Stimulated activated CD8-positive, alpha-beta memory T cell treated with anti-CD3 and anti-CD28 coated beads, Interleukin-2, amount 100 ng/mL, for 1 hour (primary cell): ENCODE measurements at places on chromosomes 7 and 10.
A peak's percentile ranks its signal among the peaks of the same experiment; 100 is the strongest.

DNA sequence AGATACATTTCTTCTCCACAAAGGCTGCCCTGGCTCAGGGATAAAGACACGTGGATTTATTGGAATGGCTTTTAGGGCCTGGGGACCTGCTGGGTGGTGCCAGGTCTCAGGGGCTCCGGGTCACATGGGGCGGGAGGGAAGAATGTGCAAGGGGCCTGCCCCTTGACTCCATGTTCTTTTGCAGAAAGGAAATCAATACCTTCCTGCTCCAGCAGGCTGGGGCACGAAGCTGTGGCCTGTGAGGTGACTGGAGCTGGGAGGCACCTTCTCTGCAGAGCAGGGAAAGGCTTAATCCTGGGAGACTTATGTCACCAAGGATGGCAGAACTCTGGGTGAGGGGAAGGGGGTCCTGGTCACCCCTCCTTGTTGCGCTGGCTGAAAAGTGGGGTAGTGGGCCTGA, 42.3 kb upstream of the GNA12 start:
- no peak for DNase-seq

DNA sequence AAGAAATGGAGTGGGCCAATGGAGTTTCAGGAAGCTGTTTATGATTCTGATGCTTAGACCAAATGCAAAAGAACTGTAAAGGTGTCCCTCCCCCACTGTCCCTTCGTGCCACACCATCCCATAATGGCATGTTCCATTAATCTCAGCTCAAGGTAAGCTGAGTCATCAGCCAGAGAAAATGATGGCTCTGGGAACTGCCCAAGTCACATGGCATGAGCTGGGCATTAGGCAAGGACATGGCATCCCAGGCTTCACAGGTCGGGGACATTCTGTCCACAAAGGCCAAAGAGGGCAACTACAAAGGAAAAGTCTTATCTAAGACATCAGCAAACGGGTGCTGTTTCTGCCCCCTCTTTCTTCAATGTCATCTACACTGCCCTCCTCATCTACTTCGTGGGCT, 44.9 kb downstream of the DLG5 start:
- no peak for DNase-seq

GRCh38 chr7:102068846-102069245, 217.8 kb upstream of the SH2B2 start:
- DNase-seq = no peak

GRCh38 chr7:40987571-40987970, 715.3 kb downstream of the INHBA start:
- DNase-seq = no peak

GRCh38 chr10:12529976-12530375, 180.6 kb downstream of the CAMK1D start:
- DNase-seq = no peak

GRCh38 chr10:5433182-5433581, 20.8 kb downstream of the NET1 start:
- DNase-seq = no peak

DNA sequence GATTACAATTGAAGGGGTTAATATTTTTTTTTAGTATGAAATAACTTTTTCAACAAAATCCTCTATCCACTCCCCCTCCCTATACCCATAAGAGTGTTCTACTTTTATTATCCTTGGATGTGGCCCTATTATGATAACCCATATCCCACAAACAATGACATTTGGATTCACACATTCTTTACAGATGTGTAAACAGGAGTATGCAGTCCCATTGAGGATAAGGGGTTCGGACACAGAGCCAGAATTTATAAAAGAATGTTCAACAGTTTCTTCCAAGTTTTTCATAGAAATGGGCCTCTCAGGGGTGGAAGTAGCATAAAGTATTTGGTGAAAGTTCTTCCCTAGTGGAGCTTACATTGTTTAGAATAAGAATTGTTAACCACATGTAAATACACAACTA, 16.1 kb upstream of the PCLO start:
- DNase-seq = no peak

DNA sequence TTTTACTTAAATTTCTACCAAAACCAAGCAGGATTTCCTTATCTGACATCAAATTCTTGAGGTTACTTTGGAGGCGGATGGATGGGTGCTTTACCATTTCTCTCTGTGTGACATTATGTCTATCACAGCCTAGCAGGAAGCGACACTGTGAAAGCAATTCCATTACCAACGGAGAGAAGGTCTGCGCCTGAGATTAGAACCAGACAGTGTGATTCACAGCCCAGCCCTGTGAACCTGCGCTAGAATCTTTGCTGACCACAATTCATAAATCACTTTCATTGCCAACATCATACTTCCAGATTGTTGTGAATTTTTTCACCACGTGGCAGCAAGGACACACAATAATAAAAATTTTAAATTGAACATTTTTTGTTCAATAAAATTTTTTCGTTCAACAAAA, 126.5 kb downstream of the CUBN start:
- peak; percentile 34 for DNase-seq

- no peak for DNase-seq
Measured at GRCh38 chr10:84706431-84706830, 378.0 kb downstream of the CCSER2 start.

DNA sequence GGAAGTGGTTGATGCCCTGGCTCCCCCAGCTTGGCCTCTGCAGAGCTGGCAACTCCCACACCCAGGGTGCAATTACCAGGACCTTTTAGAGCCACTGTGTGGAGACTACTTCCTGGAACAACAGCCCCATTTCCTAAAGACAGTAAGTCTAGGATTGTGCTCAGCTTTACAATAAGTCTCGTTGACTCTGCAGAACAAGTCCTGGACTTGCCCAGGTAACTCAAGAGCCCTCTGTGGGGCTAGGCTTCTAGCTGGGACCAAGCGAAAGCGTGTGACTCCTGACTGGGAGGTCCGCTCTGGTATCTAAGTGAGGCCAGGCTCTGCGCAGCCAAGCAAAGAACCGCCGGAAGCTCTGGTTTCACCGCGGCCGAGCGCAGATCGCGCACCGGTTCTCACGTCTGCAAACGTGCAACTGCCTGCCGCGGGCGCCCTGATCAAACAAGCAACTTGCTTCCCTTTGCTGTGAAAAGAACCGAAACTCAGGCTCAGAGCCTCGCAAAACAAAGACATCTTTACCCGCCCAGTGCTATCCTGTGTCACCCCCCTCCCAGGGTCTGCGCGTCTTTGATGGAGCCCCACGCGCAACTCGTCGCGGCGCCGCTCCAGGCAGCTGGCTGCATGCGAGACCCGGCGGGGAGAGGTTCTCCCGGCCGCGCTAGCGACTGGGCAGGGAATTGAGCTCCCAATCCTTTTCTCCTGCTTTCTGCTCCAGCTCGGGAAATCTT, 4.4 kb upstream of the PDLIM1 start:
- DNase-seq = no peak

DNA sequence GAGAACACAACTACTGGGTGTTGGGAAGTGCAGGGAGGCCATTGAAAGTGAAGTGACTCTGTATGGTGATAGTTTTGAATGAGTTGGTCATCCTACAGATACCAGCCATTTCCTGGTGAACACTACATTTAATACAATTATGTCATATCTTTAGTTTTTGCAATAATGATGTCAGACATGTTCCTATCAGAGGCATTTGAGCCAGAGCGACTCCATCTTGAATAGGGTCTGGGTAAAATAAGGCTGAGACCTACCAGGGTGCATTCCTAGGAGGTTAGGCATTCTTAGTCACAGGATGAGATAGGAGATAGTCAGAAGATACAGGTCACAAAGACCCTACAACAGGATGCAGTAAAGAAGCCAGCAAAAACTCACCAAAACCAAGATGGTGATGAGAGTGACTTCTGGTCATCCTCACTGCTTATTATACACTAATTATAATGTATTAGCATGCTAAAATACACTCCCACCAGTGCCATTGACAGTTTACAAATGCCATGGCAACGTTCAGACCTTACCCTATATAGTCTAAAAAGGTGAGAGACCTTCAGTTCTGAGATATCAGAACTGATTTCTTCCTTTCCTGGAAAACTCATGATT, 28.2 kb downstream of the ADK start:
- DNase-seq = no peak

- no peak for DNase-seq
Measured at GRCh38 chr7:124908259-124908658, 21.4 kb downstream of the POT1 start.

- no peak for DNase-seq
Measured at GRCh38 chr7:24251568-24251967, 32.4 kb upstream of the NPY start.

DNA sequence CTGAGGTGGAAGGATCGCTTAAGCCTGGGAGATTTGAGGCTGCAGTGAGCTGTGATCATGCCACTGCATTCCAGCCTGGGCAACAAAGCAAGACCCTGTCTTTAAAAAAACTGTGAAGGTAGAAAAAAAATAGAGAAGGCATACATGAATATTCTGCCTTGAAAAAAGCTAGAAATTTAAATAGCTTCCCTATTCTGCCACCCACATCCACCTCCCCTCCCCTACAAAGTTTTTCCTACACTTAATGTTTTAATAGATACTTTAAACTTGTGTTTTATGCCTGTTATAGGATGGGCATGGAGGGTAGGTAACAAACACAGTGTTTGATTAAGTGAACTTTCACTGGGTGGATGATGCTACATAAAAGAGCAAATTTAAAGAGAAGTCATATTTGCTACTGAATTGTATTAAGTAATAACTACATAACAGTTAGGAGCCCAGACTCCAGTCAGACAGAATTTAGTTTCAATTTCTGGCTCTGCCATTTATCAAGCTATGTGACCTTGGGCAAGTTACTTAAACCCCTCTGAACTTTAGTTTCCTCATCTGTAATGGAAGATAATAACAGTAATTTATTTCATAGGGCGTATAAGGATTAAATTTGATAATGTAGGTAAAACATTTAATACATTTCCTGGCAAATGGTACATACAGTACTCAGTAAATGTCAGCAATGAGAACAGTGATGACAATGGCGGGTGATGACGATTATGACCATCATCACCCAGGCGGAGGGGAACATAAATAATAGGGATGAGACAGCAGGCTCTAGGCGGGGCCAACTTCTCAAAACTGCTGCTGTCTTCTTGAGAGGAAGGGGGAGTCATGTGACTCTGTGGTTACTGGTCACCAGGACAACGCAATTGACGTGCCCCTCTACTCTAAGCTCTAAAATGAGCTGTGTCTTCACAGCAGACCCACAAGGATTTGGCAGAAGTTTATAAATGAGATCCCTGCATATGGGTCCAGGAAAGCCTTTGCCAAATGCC, 15.8 kb downstream of the DNMBP start:
- peak; percentile 28 for DNase-seq

DNA sequence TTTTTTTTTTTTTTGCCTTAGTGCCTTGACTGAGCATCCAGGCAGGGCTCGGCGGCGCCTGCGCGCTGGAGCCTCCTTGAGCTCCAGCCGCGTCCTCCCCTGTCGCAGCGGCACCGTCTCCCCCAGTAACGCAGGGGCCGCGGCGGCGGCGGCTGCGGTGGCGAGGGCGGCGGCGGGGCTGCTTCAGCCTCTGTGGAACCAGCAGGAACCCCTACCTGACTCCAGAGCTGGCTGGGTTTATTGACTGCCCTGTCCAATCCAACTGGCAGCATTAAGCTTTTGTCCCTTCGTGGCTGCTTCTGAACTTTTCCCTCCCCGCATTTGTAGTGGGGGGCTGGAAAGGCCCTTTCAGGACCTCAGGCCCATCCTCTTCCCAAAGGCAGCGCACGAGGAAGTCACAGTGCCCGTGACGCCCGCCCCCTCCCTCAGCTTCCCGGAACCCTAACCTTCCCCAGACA, at the start of gene GPR85:
TSS of gene GPR85 (minus strand) at position 397 of the 458 bp plus-strand sequence. CDS start 2,106 bp downstream, outside the sequence.
- no peak for DNase-seq

DNA sequence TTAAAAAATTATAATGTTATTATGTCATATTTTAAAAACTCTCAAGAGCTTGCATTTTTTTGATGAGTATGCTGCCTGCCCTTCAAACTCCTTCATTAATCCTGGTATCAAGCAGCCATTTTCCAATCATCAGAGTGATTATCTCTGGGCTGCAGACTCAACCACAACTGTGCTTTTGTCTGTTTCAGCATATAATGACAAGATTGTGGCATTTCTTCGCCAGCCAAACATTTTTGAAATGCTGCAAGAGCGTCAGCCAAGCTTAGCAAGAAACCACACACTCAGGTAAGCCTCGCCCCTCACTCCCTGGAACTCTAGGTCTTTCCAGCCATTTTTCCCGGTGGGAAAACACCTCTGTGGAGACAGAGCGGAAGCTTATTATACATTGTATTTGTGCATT, 90.0 kb upstream of the STK17A start:
- no peak for DNase-seq

GRCh38 chr10:110413049-110413783, 84.5 kb upstream of the DUSP5 start:
- DNase-seq = no peak

DNA sequence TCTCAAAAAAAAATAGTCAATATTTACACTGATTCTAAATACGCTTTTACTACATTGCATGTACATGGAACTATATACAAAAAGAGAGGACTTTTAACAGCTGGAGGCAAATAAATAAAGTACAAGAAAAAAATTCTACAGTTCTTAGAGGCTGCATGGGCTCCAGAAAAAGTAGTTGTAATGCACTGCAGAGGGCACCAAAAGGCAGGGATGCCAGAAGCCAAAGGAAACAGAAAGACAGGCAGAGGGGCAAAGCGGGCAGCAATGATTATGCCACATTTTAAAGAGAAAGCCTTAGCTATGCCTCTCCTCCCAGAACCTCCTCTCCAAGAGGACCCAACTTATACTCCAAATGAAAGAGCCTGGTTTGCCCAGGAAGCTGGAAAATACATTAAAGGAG, 11.6 kb upstream of the ADCK2 start:
- no peak for DNase-seq

DNA sequence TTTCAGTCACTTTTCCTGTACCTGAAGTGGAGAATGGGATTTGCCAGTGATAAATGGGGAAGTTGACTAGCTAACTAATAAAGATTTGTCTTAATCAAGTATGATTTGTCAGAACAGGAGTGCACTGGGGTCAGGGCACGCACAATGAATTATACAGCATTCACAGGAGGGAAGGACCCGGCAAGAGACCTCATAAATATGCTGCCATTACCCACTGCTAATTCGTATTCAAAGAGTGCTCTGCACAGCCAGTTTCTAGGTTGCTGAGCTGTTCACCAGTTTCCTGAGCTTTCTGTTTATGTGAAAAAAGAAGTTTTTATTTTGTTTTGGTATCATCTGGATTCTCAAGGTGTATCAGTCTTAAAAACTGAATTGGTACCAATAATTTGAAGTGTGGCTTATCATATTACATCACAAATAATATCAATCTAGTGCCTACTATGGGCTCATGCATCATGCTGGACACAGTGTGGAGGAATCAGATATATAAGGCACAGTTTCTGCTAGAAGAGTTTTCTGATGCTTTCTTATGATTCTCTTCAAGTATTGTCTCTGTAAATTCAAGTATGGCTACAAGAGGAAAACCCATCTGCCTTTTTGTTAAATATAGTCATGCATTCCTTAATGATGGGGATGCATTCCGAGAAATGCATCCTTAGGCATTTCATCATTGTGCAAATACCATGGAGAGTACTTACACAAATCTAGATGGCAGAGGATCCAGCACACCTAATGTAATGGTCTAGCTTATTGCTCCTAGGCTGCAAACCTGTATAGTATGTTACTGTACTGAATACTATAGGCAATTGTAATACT, 202.2 kb downstream of the VTI1A start:
- DNase-seq = no peak
